Activated naive CD4-positive, alpha-beta T cell treated with Interleukin-2 at 50 U/mL for 16 hours (primary cell): ENCODE measurements at places on chromosomes 16 and 17.

DNA sequence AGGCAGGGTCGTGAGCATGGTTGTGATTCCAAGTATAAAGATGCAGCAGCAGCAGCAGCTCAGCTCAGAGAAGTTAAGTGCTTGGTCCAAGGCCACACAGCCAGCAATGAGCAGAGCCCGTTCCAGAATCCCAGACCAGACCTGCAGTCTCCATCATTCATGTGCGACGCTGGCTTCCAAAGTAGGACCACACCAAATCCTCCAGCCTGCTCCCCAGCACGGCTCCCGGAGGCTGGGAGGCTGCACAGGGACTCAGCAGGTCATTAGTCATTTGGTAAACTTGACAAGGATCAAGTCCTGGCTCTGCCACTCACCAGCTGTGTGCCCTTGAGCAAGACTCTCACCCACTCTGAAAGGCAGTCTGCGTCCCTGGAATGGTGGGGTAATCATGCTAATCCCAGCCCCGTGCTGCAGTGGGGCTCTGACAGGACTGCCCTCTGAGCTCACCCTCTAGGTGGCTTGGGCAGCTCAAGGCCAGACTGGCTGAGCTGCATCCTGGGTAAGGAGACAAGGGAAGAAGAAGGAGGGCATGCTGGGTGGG, 95.1 kb upstream of the TMEM132E start:
- DNase-seq, result no peak

DNA sequence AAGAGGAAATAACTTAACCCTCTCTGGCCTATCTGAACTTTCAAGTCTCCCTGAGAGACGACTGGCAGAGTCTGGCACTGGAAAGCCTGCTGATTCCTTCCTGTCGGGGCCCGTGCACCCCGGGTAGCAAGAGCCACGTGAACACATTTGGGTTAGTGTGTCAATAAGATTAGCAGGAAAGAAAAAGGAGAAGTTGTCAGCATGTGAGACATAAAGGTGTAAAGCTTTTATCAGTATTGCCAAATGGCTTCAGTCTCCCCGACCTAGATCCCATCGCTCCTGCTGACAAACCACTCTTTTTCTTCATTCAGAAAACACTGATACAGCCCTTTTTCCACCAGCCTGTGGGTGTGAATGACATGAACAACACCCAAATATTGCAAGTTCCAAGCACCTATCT, 74.4 kb downstream of the CCT6B start:
- DNase-seq, result no peak

DNA sequence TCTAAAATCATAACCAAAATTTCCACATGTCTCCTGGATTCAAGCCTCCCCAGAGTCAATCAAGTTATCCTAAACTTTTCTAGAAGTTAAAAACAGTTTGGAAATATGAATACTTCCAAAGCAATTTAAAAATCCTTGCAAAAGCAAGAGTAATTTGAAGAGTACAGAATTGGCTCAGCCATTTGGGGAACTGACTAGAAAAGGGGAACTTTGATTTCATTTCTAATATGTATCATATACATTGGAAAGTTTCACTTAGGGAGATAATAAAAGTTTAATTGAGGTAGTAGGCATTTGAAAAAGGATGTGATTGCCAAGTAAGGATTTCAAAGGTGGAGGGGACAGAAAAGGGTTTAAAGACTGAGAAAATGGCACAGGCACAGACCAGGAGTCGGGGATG, 9.0 kb upstream of the SLFN12L start:
- no peak for DNase-seq

- DNase-seq, result no peak
Observed at GRCh38 chr16:12202486-12202885, 226.0 kb downstream of the SNX29 start.

GRCh38 chr17:47235923-47236322, 17.7 kb upstream of the ITGB3 start:
- DNase-seq, result no peak
